G401 (cell line): ENCODE measurements at places on chromosomes 7 and 10.

DNA sequence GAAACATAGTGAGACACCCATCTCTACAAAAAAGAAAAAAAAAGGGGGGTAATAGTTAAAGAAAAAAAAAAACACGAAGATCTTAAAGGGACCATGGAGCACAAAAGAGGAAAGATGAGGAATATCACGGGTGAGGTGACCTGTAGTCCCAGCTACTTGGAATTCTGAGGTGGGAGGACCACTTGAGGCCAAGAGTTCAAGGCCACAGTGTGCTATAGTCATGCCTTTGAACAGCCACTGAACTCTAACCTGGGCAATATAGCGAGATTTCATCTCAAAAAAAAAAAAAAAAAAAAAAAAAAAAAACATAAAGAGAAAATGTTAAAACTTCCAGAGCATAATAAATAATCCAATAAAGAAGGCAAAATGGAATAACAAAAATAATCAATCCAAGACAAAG lies 23.6 kb downstream of the AKR1D1 start:
- no peak for DNase-seq

DNA sequence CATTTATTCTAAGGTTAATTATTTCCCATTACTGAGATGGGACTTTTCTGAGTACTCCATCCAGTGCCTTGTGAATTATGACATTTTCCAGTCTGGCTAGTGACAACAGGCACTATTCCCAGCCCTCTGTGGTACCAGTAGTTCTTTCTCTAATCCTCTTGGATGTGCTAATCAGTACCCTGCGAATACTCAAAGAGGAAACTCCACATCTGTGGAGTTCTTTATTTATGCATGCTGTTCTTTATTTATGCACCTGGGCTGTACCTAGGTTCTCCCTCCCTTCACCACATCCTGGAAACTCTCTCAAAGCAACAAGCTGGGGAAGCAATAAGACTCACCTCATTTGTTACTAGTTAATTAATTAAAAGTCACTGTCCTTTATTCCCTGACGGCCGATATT lies 83.5 kb downstream of the TSPAN12 start:
- no peak for DNase-seq

DNA sequence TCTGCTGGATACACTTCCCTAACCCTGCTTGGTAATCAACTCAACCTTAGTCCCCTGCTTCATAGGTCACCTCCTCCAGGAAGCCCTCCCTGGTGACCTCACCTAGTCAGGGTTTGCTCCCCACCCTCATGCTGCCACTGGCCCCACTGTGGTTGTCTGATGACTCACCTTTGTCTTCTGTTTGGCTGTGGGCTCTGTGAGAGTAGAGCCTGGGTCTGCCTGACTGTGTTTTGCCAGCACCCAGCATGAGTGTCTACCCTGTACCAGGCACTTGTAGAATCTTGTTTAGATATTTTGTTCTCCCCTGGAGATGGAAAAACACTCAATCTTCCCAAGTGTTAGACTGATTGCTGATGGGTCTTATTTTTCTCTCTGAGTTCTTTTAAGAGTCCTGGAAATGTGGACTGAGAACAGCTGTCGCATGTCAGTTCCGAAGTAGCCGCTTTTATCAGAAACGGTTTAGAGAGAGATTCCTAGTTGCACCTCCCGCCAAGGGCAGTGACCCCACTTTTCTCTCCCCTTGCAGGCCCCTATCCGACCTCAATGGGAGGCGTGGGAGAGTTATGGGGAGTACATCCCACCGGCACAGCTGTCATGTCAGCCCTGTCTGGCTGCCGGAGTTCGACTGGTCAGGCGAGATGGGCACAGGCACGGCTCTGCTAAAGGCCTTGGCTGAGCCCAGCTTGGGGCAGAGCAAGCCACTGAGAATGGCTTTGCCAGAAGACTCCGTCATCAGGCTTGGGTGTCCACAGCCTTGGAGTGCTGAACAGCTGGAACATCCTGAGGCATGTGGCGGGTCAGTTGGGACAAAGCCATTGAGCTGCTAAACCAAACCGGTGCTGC lies 134.3 kb downstream of the GRK5 start:
- DNase-seq = no peak

DNA sequence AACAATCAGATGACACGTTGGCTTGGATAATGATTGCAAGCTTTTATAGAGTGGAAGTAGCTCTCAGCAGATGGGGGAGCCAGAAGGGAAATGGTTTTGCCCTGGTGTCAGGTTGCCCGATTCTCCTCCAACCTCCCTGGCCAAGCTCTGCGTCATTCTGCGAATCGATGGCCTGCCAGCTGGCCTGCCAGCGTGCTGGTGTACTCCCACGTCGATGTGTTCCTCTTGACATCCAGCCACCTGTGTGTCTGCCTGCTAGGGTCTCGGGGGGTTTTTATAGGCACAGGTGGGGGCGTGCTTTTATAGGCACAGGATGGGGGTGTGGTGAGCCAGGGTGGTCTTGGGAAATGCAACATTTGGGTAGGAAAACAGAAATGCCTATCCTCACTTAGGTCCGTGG lies 4.6 kb downstream of the NET1 start:
- DNase-seq = peak; percentile 93

DNA sequence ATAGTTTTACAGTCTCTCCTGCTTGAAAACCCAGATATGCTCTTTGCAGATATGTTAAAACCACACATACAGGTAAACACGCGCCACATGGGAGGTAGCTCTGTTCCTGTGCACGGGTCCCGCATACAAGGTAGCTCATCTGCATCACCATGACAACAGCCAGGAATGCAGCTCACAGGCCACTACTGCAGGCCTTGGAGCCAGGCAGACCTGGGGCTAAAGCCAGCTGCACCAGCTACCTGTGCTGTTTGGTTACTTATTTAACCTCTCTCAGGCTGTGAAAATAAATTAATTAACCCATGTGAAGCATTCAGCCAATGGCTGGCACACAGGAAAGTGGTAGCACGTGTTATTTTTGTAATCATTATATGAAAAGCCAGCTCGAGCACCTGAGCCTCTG lies 428.3 kb downstream of the TNS3 start:
- peak; percentile 71 for DNase-seq

GRCh38 chr10:45253183-45253914 lies 62.1 kb downstream of the OR13A1 start:
- no peak for DNase-seq

DNA sequence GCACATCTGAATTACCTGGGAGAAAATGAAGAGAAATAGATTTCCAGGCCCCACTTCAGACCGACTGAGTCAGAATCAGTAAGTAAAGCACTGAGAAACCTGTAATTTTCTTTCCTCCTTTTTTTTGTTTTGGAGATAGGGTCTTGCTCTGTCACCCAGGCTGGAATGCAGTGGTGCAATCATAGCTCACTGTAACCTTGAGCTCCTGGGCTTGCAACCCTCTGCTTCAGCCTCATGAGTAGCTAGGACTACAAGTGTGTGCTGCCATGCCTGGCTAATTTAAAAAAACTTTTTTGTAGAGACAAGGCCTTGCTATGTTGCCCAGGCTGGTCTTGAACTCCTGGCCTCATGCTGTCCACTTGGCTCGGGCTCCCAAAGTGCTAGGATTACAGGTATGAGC lies 260.2 kb downstream of the STK31 start:
- DNase-seq = no peak

- DNase-seq = peak; percentile 25
These were observed 1.5 kb downstream of the NRG3 start for GRCh38 chr10:81876253-81877077.

DNA sequence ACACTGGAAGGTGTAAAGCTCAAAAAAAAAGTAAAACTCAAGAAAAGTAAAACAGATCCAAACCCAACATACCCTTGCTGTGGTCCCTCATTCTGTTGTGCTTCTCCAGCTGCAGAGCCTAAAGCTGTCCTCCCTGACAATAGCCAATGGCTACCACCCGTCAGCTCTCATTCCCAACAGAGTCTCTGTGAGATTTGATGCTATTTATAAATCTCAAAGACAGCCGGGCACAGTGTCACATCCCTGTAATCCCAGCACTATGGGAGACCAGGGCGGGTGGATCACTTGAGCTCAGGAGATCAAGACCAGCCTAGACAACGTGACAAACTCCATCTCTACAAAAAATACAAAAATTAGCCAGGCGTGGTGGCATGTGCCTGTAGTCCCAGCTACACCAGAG lies 116.0 kb downstream of the KMT2E start:
- DNase-seq = no peak

DNA sequence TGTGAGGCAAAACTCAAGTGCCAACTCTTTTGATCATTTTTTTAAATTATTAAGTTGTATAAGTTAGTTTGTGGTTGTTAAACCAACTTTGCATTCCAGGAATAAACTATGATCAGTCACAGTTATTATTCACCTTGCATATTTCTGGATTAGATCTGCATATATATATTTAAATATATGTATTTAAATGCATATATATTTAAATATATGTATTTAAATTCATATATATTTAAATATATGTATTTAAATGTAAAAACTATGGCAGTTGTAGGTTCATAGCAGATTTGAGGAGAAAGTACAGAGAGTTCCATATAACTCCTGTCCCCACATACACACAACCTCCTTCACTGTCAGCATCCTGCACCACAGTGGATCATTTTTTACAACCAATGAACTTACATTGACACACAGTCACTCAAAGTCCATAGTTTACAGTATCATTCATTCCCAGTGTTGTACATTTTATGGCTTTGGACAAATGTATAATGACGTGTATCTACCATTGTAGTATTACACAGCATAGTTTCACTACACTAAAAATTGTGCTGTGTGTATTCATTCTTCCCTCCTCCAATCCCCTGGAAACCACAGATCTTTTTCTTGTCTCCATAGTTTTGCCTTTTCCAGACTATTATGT lies 49.7 kb downstream of the TBC1D12 start:
- DNase-seq = no peak

DNA sequence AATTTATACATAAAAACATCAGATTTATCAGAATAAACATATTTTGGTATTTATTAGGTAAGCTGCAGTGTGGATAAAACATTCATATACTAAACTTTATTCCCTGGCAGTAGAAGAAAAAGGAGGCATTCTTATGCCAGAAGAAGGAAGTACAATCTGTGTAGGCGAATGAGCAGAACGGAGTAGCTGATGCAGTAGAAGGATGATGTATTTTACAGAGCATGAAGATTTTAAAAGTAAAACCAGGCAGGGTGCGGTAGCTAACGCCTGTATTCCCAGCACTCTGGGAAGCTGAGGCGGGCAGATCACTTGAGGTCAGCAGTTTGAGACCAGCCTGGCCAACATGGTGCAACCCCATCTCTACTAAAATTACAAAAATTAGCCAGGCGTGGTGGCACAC lies 294.9 kb upstream of the MKLN1 start:
- no peak for DNase-seq

GRCh38 chr7:155206318-155207020 lies 91.2 kb upstream of the INSIG1 start:
- DNase-seq = no peak

GRCh38 chr7:78006063-78006755 lies 207.6 kb downstream of the PHTF2 start:
- no peak for DNase-seq

- DNase-seq = peak; percentile 70
These were observed at the start of gene VOPP1 for GRCh38 chr7:55572378-55573233. Gene VOPP1, minus strand, starts transcription at chr7:55572502. Its CDS starts 178 bp downstream, at chr7:55572324.

- no peak for DNase-seq
These were observed 90.2 kb upstream of the CACUL1 start for GRCh38 chr10:118844731-118845521.

- no peak for DNase-seq
These were observed 196.6 kb downstream of the TRIL start for GRCh38 chr7:28761505-28761904.

DNA sequence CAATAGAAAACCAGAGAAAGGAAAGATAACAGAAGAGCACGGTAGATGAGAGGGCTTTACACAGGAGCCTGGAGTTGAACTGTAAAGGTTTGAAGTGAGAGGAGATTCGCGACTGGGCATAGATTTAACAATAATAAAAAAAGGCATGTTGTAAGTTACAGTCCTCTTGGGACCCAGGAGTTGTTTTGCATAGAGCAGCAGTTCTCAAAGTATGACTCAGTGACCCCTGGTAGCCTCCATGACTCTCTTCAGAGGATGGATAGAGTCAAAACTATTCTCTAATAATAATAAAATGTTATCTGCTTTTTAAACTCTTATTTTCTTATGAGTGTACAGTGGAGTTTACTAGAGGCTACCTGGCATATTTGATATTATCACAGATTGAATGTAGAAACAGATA lies 262.3 kb downstream of the SORCS3 start:
- no peak for DNase-seq

- no peak for DNase-seq
These were observed 6.0 kb downstream of the LRRC17 start for GRCh38 chr7:102918845-102919244.

GRCh38 chr7:25012254-25012653 lies 32.3 kb upstream of the OSBPL3 start:
- DNase-seq = no peak

DNA sequence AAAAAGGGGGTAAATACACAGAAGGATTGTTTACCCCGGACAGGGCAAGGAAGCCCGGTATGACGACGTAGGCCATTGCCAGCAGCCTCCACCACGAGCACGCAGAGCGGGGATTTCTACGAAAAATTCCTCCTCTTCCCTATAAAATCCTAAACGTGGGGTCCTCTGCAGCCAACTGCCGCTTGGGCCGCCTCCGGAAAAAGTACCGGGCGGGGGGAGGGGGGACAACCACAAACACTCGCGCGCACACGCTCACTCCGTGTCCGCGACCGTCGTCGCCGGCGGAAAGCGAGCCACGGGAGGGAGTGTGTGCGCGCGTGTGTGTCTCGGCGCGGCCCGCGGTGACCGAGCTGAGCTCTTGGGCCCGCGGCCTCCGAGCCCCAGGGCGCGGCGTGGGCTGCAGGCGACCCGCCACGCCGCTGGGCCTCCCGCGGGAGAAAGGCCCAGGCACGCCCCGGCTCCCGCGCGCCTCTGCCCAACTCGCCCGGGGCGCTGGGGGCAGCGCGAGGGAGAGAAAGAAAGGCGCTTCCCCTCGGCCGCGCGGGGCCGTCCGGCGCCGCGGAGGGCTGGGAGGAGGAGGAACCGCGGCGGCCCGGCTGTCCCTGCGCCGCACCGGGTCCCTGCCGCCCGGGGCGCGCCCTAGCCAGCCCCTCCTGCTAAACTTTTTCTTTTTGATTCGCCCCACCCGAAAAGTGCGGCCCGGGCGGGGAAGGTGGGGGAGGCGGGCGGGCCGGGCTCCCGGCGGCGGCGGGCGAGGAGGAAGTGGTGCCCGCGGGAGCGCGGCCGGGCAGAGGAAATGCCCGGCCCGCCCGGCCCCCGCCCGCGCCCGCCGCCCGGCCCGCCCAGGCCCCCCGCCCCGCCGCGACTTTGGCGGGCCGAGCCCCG lies 1.5 kb downstream of the CTBP2 start:
- DNase-seq = peak; percentile 67

- DNase-seq = no peak
These were observed 899.1 kb upstream of the AUTS2 start for GRCh38 chr7:68699090-68699711.

- no peak for DNase-seq
These were observed 1.3 kb downstream of the LSM8 start for GRCh38 chr7:118185163-118185860.

DNA sequence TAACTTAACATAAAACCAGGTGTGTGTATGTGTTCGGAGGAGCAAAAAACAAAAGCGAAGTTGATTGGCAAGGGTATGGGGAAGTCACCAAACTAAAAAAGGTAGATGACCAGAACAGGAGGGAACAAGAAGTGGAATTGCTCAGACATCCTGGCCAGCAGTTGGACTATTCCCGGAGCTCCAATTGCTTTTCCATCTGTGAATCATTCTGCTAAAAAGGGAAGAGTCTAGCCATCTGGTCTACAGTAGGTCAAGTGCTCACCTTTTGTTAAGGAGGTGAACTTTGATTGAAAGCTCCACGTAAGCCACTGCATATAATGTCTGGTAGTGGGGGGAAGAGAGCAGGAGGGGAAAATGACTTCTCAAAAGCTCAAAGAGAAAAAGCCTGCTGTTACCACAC lies 50.0 kb upstream of the BET1 start:
- DNase-seq = peak; percentile 44
